Astrocyte (in vitro differentiated cells and primary cell): ENCODE measurements at places on chromosomes 4 and X. TPM values are rescaled to one million over a fixed set of nuclear protein-coding genes. Genes with fewer than 3 reads are reported as not detected.

The TEC gene
- total RNA-seq = 0.61 and 0.91 TPM in 2 replicates

GRCh38 chr4:14152834-14153519 is 525.5 kb upstream of the BOD1L1 start:
- no peaks in the 10 kb centered on the region for H3K27me3 ChIP-seq
- DNase-seq = no peak
- no peak overlapping the region for H3K27ac ChIP-seq
- no peaks in the 10 kb centered on the region for H3K4me1 ChIP-seq

DNA sequence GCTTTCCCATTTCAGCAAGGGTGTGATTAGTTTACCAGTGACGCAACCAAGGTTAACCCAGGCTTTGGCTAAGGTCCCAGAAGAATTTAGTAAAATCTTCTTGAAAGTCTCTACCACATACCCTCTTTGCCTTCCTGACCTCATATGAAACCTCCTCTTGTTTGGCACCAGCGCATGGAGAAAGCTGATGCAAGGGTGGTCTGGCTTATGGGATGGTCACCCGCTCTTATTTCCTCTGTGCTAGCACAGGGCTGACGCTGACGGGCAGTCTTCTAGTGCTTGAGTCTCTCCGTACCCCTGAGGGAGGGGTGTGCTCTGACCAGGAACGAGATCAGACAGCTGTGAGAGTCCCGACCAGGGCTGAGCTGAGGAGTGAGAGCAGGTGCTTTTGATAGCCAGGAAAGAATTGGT is 137.6 kb downstream of the TENM3 start:
- H3K36me3 ChIP-seq = no peaks in the 10 kb centered on the region
- no peaks in the 10 kb centered on the region for H3K4me1 ChIP-seq
- H3K4me3 ChIP-seq = no peak overlapping the region

DNA sequence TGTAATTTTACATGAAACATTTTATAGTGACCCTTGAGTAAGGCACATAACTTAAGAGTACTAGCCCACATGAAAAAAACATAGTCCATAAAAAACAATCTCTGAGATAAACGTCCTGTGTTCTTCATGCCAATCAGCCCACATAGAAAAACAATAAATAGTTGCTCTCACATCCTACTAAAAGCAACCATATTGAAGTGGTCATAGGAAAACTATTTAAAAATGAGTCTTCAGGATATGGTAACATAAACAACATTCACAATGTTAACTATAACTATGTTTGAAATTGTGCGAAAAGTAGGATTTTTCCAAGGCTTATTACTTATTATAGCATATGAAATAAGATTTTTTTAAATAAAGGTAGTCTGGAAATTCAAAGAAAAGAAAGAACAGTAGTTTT is 77.1 kb upstream of the EPHA5 start:
- peak; percentile 58 for DNase-seq
- H3K27me3 ChIP-seq = no peaks in the 10 kb centered on the region
- no peak overlapping the region for H3K4me3 ChIP-seq
- H3K36me3 ChIP-seq = no peaks in the 10 kb centered on the region

- H3K4me3 ChIP-seq = no peak overlapping the region
- H3K4me1 ChIP-seq = no peaks in the 10 kb centered on the region
- H3K36me3 ChIP-seq = peaks cover 10% of the 10 kb centered on the region
These were observed 35.8 kb upstream of the LARP1B start for GRCh38 chr4:128025319-128025718.

DNA sequence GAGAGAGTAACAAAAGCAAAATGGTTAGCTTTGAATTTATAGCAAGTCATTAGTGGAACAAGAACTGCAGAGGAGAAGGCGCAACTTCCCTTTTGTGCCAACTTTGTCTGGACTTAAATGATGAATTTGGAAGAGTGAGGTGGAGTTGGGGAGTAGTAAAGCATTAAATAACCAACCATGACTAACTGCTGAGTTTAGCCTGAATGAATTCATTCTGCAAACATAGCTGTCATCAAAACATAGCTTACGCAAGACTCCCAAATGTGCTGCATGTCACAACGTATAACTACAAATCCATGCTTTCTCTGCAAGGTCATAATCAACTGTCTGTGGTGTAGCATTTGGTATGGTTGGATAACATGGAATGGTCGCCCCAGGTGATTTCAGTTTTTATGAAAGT is 75.9 kb upstream of the RPL34 start:
- H3K27ac ChIP-seq = no peak overlapping the region
- H3K4me3 ChIP-seq = no peak overlapping the region
- no peak for DNase-seq

GRCh38 chr4:10175626-10176025 is 59.0 kb upstream of the WDR1 start:
- no peaks in the 10 kb centered on the region for H3K36me3 ChIP-seq
- H3K4me3 ChIP-seq = no peak overlapping the region
- no peaks in the 10 kb centered on the region for H3K4me1 ChIP-seq
- no peaks in the 10 kb centered on the region for H3K27me3 ChIP-seq
- H3K27ac ChIP-seq = no peak overlapping the region
